AG04450 (cell line): ENCODE measurements at places on chromosomes 1 and 21. TPM values are rescaled to one million over a fixed set of nuclear protein-coding genes. Genes with fewer than 3 reads are reported as not detected.

Gene OR10J1
- not detected in 2 replicates for polyA plus RNA-seq

Gene GSTM1
- 1.6 and 1.8 TPM in 2 replicates for polyA plus RNA-seq

Gene LCE7A
- polyA plus RNA-seq = not detected in 2 replicates

Gene FAM167B
- polyA plus RNA-seq = 0.40 and 0.43 TPM in 2 replicates

Gene CYP2J2
- 0.06 and 0.10 TPM in 2 replicates for polyA plus RNA-seq
